DND-41 (cell line): ENCODE measurements at places on chromosomes 5 and 9.

DNA sequence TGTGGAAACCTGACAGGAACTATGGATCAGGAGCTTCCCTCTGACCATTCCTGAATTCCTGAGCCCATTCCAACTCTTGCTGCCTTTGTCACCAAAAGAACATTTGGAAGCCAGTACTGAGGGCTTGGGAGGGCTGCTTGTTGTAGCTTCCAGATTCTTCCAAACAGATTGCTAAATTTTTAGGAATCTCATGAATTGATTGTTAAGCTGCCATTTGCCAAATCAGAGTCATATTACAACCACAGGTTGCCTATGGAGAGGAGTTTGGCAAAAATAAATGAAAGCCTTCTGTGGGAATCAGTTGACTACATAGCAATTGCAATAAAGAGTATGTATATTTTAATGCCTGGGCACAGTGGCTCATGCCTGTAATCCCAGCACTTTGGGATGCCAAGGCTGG lies 39.2 kb upstream of the SLC28A3 start:
- no peak for DNase-seq
- H3K4me1 ChIP-seq: no peaks in the 10 kb centered on the region
- H3K4me3 ChIP-seq: no peak overlapping the region

- H3K36me3 ChIP-seq: no peaks in the 10 kb centered on the region
- no peaks in the 10 kb centered on the region for H3K27me3 ChIP-seq
- H3K27ac ChIP-seq: no peak overlapping the region
- DNase-seq: no peak
Measured at GRCh38 chr9:4229252-4229651, 70.6 kb downstream of the GLIS3 start.

GRCh38 chr9:96777426-96777864 lies 442 bp downstream of the ZNF510 start:
- H3K27me3 ChIP-seq: no peaks in the 10 kb centered on the region
- no peak for DNase-seq
- peaks cover 25% of the 10 kb centered on the region for H3K4me1 ChIP-seq

DNA sequence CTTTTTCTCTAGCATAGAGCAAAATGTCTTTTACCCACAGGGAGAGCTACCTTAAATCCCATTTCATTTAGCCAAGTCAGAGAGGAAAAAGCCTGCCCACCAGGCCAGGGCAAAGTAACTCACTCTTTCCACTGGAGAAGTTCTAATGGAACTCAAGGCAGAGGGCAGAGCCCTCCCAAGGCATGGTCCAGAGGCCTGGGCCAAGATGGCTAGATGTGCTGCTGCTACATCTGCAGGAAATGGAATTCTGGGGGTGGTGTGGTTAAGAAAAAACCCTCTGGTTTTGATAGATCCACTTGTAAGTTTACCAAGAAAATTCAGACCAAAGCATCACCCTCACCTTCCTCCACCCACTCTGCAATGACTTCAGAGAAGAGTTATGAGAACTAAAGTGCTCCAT lies 37.3 kb downstream of the CSF2 start:
- no peaks in the 10 kb centered on the region for H3K36me3 ChIP-seq
- peaks cover 3% of the 10 kb centered on the region for H3K27me3 ChIP-seq
- H3K4me3 ChIP-seq: no peak overlapping the region
- H3K4me1 ChIP-seq: no peaks in the 10 kb centered on the region
- DNase-seq: no peak

DNA sequence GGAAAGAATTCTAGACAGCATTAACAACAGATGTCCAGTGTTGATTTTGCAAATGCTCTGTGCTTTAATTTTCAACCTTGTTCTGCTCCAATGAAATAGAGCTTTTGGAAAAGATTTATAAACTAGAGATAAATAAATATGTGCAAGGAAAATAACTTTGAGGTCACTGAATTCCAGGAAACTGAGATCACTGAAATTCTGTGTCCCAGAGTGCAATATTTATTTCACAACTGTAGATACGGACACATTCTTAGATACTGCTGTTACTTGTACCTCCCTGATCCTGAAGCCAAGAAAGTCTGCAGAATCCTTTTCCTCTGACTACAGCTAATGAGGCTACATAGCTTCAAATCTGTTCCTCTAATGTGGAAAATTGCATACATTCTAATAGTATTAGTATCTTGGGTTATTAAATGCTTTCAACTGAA lies 222.9 kb downstream of the DOCK8 start:
- H3K4me1 ChIP-seq: no peaks in the 10 kb centered on the region
- H3K27ac ChIP-seq: no peak overlapping the region
- H3K36me3 ChIP-seq: peaks cover 95% of the 10 kb centered on the region
- no peaks in the 10 kb centered on the region for H3K27me3 ChIP-seq
- DNase-seq: no peak

- H3K27me3 ChIP-seq: peaks cover 13% of the 10 kb centered on the region
- no peaks in the 10 kb centered on the region for H3K4me1 ChIP-seq
- no peak for DNase-seq
- no peaks in the 10 kb centered on the region for H3K36me3 ChIP-seq
Measured at GRCh38 chr5:38417658-38418017, 138.8 kb downstream of the LIFR start.

DNA sequence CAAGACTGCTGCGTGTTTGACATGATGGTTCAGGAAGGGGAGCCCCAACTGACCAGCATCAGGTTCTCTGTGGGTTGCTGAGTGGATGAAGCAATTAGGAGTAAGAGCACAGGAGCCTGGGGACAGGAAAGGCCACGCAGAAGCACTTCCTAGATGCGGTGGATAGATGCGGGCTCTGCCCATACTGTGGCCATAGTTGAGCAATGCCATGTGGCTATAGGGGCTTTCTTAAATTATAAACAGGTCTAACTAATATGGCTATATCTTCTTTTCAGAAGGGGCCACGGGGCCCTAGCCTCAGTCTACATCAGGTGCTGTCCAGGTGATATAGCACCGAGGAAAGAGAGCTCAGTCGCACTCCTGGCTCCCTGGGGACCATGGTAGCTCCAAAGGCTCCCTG lies 198.6 kb downstream of the GADD45G start:
- DNase-seq: no peak
- H3K4me3 ChIP-seq: no peak overlapping the region
- H3K4me1 ChIP-seq: no peaks in the 10 kb centered on the region
- H3K36me3 ChIP-seq: no peaks in the 10 kb centered on the region
- no peak overlapping the region for H3K27ac ChIP-seq
- H3K27me3 ChIP-seq: no peaks in the 10 kb centered on the region

DNA sequence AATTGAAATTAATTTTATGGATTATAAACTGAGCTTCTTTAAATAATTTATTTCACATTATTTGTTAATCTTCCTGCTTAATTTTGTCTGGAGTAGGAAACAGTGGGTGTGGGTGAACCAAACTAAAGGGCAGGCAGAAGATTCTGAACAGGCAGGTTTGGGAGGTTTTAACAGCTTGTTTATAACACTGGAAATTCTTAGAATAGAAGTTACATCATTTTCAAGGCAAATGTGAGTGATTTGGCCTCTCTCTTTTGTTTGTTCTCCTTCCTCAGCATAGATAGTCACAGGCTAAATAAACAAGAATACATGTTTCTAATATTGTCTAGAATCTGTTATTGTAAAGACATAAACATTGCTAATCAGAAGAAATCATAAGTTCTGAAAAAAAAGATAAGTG lies 970.9 kb upstream of the NUDT12 start:
- H3K4me3 ChIP-seq: no peak overlapping the region
- H3K27me3 ChIP-seq: no peaks in the 10 kb centered on the region
- H3K4me1 ChIP-seq: no peaks in the 10 kb centered on the region
- DNase-seq: no peak
- H3K27ac ChIP-seq: no peak overlapping the region

DNA sequence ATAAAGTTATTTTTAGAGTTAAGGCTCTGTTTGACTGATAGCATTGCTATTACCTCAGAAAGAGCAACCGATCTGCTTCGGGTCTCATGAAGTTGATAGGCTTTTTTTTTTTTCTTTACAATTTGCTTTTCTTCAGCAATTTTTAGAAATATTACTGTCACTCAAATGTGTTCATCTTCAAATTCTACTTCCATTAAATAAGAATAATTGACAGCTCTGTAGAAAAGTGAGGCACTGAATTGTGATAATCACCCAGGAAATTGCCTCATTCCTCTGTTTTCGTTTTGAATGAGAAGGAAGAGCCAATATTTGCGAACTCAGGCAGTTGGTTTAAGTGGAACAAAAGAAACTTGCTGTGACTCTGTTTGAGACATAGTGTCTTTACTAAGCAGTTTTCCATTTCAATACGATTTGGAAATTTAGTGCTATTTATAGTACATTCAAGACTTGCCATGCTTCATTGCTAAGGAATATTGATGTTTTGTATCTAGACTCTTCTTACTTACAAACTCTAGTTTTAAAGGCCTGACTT lies 700.5 kb upstream of the CDH10 start:
- H3K27me3 ChIP-seq: no peaks in the 10 kb centered on the region
- DNase-seq: no peak
- no peaks in the 10 kb centered on the region for H3K4me1 ChIP-seq

DNA sequence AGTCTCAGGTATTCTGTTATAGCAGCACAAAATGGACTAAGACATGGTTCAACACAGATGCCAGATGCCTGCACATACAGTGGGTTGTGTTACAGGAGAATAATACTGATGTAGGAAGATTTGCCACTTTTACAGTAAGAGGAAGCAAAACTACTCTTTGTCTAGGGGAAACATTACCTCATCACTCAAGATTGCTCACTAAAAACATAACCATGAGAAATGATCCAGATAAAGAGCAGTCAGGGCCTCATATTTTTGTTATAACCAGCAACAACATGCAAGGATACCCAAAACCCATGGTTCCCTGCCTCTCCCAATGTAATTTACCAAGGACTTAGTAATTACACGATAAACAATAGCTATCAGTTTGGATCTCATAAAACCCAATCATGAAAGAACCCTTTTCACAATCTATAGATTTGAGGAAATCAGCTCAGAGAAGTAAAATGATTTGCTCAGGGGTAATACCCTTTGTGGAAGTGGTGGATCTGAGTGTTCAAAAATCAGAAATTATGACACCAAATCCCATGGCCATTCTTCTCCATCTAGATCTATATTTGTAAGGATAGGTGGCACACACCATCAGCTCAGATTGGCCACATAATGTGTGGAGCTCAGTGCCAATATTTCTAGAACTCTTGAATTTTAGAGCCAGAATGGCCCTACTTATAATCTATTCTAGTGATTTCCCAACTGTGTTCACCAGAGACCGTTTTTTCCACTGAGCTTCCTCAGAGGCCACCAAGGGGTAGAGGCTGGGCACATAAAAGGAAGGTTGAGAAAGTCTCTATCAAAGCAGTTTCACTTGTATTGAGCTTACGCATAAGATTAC lies 27.8 kb downstream of the DPYSL3 start:
- no peaks in the 10 kb centered on the region for H3K27me3 ChIP-seq
- no peak overlapping the region for H3K4me3 ChIP-seq
- H3K36me3 ChIP-seq: no peaks in the 10 kb centered on the region
- H3K27ac ChIP-seq: no peak overlapping the region

DNA sequence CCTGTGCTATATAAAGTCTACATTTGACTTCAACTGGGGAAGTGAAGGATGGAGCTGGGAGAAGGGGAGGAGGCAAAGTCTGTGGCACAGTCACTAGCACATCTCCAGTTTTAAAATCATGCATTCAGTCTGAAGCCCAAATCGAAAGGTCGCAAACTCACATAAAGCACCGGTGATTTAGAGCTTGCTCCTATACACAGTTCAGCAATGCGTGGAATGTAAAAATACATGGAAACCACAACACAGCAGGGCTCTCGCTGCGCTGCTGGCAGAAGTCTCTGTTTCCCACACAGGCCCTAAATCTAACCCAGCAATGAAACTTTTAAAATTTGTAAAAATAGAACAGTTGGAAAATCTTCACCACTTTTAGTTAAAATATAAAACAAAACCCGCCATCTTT lies 68.2 kb downstream of the EBF1 start:
- H3K36me3 ChIP-seq: no peaks in the 10 kb centered on the region
- no peak overlapping the region for H3K27ac ChIP-seq
- no peak for DNase-seq

- H3K4me1 ChIP-seq: no peaks in the 10 kb centered on the region
- no peak overlapping the region for H3K27ac ChIP-seq
- H3K27me3 ChIP-seq: no peaks in the 10 kb centered on the region
- H3K4me3 ChIP-seq: no peak overlapping the region
- H3K36me3 ChIP-seq: no peaks in the 10 kb centered on the region
- no peak for DNase-seq
Measured at GRCh38 chr9:115884846-115885245, 268.7 kb upstream of the PAPPA start.
